ENCODE measurements at places on chromosomes 5 and 9.

- no peak for DNase-seq
Observed at GRCh38 chr5:91641730-91642350, 258.7 kb upstream of the ARRDC3 start.

DNA sequence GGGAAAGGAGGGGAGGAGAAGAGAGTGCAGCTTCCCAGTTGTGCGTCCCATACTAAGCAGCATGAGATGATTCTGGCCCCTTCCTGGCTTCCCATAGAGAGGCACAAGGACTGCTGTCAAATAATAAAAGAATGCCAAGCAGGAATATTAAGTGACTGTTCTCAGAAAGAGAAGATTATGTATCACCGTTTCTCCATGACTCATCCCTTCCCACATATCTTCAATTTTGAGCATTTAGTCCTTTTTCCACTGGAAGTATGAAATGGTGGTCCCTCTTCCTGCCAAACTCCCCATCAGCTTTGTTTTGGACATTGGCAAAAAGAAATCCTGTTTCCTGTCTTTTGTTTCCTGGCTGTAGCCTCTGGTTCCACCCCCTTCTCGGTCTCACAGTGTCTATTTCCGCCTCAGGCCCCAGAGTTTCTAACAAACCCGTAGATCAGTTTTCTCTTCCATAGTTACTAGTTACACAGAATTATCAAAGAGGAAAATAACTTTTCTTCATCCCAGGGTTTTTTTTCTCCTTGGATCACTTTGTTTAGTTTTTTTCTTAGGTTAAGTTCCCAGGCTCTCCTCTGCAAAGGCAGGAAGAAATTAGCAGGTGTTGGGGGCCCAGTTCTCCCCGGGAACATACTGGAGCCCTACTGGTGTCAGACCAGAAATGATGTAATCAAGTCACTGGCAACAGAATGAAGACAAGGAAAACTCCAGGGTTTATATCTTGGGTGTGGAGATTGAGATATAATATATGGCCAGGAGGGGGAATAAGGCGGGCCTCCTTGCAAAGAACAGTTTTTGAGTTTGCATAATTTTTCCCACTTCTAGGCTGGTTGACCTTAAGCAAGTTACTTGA is 26.4 kb upstream of the ARHGAP26 start:
- DNase-seq: no peak

DNA sequence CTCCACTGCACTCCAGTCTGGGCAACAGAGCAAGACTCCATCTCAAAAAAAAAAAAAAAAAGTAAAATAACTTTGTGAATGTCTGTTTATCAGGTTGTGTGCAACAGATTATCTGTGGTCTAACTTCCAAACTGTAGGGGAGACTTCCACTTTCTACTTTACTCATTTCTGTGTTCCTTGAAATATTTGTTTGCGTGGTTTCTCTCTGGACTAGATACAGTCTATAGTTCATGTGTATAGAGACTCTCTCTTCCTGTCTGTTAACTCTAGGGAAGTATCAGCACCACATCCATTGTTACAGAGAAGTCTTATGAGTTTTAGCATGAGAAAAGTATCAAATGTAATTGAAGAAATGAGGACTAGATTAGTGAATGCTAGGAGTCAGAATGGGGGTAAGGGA is 168.3 kb downstream of the LPAR1 start:
- no peak for DNase-seq

DNA sequence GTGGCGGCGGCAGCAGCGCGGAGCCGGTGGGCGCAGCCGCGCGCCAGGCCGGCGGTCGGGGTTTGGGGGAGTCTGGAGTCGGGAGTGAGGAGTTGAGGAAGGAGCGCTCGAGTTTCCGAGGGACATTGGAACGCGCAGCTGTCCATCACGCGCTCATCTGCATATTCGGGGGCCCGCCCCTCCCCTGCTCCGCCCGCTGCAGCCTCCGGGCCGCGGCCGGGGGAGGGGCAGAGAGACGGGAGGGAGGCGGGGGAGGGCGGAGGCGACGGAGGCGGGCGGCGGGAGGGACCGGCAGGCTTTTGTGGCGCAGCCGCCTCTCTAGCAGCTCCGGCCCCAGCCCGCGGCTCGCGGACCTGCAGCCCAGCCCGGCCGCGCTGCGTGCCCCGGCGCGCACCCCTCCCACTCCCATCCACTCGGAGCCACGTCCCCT is at the start of gene IRX2:
Gene IRX2 (minus strand): TSS at position 86 of the 430 bp plus-strand sequence. CDS start 264 bp downstream, outside the sequence.
- no peak for DNase-seq

DNA sequence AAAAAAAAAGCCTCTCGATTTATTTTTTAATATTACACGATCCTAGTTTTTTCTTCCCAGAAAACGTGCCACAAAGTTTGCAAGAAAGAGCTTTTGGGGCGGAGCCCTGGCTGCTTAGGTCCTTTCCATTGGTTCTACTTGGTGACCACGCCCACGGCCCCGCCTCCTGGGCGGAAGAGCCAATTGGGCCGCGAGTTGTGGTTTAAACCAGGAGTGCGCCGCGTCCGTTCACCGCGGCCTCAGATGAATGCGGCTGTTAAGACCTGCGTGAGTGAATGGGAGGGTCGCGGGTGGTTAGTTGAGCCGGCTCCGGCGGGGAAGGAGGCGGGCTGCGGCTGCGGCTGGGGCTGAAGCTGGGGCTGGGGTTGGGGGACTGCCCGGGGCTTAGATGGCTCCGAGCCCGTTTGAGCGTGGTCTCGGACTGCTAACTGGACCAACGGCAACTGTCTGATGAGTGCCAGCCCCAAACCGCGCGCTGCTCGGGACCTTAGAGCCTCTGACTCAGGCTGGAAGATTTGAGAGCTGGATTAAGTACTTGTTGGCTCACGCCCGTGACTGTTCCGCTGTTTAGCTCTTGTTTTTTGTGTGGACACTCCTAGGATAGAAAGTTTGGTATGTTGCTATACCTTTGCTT is at the start of gene PTTG1:
Gene PTTG1 (plus strand): TSS at position 231 of the 634 bp plus-strand sequence. CDS start 458 bp downstream, outside the sequence.
- peak; percentile 71 for DNase-seq

DNA sequence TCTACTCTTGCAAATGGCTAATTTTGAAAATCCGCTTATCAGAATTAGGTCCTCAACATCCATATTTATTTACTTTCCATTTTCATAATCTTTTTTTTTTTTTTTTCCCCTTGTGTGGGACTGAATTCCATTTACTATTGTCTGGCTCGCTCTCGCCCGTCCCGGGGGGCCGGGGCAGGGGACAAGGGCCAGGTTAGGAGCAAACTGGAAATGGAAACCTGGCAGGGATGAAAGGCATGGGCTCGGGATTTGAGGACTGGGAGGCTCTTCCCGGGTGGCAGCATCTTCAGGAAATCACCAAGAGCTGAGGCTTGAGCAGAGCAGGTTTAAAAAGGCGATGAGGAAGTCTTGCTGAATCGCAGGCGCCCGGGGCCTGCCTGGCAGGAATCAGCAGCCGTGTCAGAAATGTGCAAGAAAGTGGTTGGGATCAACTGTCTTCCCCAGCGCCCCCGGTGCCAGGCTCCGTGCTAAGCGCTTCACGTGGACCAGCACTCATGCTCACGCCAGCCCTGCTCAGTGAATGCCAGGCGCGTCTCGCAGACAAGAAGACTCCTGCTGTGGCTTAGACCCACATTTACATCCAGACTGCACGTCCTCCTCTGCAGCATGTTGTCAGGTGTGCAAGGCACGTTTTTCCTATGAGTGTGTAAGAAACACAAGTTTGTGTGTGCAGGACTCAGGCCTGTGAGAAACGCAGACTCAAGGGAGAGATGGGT is 66.3 kb upstream of the UNC5A start:
- DNase-seq: no peak

DNA sequence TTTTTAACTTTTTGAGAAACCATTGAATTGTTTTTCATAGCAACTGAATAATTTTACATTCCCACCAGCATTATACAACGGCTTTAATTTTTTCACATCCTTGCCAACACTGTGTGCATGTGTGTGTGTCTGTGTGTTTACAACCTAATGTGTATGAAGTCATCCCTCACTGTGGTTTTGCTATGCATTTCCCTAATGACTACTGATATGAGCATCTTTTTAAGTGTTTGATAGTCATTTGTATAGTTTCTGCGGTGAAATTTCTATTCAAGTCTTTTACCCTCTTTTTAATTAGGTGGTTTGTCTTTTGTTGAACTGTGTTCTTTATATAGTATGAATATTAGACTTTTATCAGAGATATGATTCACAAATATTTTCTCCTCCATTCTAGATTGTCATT is 263.1 kb upstream of the COX7C start:
- DNase-seq: no peak

- DNase-seq: no peak
Observed at GRCh38 chr5:78591972-78592700, 56.4 kb downstream of the LHFPL2 start.

All from HuH-7.5 (cell line).